ENCODE measurements at places on chromosomes 6 and 20.

- DNase-seq, result no peak
Measured at GRCh38 chr6:52516269-52516668, 60.6 kb downstream of the TRAM2 start.

DNA sequence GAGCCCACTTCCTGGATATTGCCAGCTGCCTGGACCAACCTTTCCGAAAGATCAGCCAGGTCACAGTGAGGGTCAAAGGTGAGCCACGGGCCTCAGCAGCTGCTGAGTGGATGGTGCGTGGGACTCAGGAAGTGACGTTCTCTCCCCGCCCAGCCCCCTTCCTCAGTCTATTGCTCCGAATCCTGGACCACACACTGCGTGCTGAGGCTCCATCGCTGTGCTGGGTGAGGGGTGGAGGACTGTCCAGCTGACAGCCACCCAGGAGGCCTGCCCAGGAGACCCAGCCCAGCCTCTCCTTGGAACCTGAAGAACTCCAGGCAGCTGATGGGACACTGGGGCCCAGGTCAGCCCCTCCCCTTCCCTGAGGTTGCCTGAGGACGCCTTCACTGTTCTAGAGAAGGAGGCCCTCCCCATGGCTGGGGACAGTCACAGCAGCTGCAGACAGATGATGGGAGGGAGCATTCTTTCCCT lies 94.4 kb upstream of the CD93 start:
- DNase-seq, result no peak

DNA sequence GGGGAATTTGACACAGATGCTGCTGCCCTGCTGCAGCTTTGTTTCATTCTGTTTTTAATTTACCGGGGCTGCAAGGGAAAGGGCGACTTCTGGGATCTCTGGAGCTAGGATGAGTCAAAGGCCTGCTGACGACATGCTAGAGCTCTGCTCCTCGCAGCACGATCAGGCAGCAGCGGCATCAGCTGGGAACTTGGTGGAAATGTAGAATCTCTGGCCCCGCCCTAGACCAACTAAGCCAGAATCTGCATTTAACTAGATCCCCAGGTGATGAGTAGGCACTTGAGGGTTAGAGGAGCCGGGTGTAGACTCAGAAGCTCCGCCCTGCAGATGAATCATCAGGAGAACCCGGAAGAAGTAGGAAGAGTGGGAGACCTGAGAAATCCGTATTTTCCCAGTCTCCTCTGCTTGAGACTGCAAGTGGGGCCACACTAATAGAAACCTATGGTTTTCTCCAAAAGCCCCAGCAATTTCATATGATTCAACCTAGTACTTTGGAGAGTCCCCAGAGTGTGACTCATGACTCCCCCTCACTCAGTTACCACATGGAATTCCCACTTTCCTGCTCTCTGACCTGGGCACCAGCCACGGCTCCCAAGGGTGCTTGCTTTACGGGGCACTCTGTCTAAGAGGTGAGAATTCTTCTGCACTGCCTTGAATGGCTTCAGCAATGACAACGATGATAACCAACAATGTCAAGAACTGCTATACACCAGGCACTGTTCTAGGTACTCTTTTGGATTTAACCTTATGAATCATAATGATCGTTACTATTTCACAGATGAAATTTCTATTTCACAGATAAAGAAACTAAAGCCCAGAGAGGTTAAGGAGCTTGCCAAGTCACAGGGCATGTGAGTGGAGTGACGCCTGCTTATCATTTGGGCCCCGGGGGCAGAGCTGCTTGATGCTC lies 18.1 kb downstream of the TUBB2B start:
- DNase-seq, result peak; percentile 53

- no peak for DNase-seq
Measured at GRCh38 chr20:35077341-35077740, 15.3 kb downstream of the TRPC4AP start.

- DNase-seq, result no peak
Measured at GRCh38 chr6:153092082-153093013, 38.7 kb downstream of the RGS17 start.

GRCh38 chr6:22575190-22575589 lies 5.8 kb downstream of the HDGFL1 start:
- no peak for DNase-seq

DNA sequence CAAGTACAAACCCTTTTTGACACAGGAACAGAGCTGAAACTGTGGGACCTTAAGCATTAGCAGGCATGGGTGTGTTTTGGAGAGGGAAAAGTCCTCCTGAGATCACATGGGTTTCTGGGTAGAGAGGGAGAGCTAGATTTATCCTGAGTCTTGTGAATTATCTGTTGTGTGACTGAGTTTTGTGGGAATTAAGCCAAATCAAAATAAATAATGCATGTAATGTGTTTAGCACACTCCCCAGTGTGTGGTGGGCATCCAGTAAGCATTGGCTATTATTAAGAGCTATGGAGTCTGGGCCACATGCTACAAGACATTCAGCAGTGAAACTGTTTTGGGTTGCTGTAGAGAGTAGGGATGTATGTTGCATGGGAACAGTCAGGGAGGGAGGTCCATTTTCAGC lies 75.3 kb upstream of the JAG1 start:
- DNase-seq, result no peak

GRCh38 chr6:162864911-162865310 lies 137.1 kb downstream of the PACRG start:
- no peak for DNase-seq

GRCh38 chr20:35344354-35344837 lies 52.2 kb upstream of the FAM83C start:
- no peak for DNase-seq

GRCh38 chr6:111258615-111259088 lies 171.3 kb downstream of the SLC16A10 start:
- DNase-seq, result no peak

- no peak for DNase-seq
Measured at GRCh38 chr6:35984701-35985100, 39.7 kb downstream of the SLC26A8 start.

- DNase-seq, result no peak
Measured at GRCh38 chr6:12661432-12662089, 55.0 kb upstream of the PHACTR1 start.

- DNase-seq, result no peak
Measured at GRCh38 chr6:54094293-54094692, 16.9 kb upstream of the MLIP start.

DNA sequence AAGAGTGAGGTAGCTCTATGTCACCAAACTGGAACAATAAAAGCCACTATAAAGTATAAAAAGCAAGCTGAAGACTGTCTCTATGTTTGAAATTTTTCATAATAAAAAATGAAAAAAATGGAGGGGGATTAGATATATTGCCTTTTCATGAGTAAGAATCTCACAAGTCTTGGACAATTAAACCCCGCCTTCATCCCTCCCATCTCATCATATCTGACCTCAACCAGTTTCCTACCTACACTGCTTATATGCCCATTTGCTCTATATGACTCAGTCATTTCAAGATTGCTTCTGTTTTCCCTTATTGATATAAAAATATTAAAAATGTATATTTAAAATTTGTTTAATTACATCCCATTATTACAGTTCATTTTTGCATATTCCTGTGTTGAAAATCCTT lies 2.9 kb upstream of the TRIM39 start:
- DNase-seq, result no peak

GRCh38 chr6:29926413-29927274 lies 15.7 kb upstream of the HLA-A start:
- peak; percentile 81 for DNase-seq

DNA sequence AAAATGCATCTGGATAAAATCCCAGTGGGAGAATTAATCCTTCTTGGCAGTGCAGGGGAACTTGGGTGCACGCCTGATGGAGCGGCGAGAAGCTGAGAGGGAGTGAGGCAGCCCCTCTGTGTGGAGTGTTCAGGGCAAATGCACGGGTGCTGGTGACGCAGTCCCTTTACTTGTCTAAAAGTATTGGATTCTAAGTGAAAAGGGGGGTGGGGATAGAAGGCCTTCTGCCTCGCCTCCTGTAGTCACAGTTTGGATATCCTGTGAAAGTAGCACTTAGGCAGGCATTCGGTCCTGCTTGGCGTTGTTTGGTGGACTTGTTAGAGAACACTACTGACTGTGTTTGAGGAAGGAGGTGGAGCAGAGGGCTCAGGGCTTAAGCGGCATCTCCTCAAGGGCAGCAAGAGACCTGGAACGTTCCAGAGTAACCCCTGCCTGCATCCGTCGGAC lies 39.3 kb downstream of the PHACTR3 start:
- no peak for DNase-seq

GRCh38 chr6:11460001-11460668 lies 77.4 kb upstream of the TMEM170B start:
- DNase-seq, result no peak

DNA sequence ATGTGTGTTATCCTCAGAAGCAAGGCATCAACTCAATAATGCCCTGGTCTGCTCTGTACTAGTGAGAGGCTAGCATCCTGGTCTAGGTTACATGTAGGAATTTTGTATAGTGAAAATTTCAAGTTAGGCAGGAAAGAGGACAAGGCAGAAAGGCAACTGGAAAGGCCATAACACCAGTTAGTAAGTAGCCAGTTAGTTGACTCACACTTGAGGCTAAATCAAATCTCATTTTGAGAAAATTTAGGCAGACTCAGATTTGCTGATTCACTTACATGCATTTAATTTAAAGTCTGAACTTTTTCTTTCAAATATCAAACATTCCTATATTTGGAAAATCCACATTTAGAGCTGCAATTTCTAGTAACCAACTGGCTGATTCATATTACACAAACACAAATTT lies 184.5 kb upstream of the TCF21 start:
- no peak for DNase-seq

DNA sequence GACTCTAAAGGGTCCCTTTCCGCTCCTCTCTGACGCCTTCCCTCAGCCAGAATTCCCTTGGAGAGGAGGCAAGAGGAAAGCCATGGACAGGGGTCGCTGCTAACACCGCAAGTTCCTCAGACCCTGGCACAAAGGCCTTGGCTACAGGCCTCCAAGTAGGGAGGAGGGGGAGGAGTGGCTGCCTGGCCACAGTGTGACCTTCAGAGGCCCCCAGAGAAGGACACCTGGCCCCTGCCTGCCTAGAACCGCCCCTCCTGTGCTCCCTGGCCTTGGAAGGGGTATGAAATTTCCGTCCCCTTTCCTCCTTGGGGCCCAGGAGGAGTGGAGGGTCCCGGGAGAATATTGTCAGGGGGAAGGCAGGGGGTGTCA lies 2.7 kb downstream of the VEGFA start:
- no peak for DNase-seq

- DNase-seq, result no peak
Measured at GRCh38 chr20:49647550-49647949, 66.1 kb downstream of the B4GALT5 start.

GRCh38 chr6:113818578-113818977 lies 38.6 kb upstream of the MARCKS start:
- no peak for DNase-seq

- no peak for DNase-seq
Measured at GRCh38 chr6:101845172-101845571, 451.7 kb downstream of the GRIK2 start.

- no peak for DNase-seq
Measured at GRCh38 chr6:34350137-34350933, 42.1 kb downstream of the NUDT3 start.

DNA sequence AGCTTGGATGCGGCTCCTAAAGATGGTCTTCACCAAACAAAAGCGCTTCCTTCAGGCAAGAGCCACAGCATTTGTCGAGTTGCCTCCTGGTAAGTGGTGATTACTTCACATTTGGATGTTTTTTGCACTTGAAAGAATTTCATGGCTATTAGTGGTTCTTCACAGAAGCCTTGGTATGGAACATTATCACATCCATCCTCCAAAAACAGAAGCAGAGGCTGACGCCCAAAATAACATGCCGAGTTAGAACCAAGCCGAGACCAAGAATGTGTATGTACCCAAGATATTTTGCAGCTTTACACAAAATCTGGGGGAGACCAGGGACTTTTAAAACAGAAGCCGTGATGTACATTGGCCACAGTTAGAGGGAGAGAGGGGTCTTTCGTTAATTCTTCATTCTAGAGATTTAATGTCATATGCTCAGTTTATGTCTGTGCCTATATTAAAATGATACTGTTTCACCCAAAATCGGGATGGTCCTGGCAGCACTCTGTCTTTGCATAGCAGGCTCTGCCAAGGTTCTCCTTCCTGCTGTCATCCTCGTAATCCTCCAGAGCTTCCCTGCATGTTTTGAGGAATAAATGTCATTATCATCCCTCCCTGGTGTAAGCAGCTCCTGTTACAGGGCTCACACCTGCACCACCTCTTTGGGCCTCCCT lies 109.3 kb downstream of the TMEM242 start:
- no peak for DNase-seq

DNA sequence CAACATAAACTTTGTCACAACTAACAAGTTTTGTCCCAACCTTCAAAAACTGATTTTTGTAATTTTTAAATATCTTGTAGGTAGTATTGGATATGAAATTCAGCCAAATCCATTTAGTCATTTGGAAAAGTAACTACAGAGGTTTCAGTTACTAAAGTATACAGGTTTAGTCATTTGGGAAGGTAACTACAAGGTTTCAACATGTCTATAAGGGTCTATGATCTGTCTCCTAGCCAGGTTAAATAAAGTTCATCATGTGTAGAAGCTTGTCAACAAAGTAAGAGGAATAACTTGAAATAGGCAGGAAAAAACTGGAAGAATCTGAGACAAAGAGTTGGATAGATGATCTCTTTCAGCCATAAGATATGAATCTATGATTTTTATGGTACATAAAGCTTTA lies 229.8 kb downstream of the COL12A1 start:
- no peak for DNase-seq

GRCh38 chr20:47529840-47530239 lies 28.2 kb downstream of the NCOA3 start:
- no peak for DNase-seq

GRCh38 chr6:169592558-169592957 lies 109.3 kb downstream of the WDR27 start:
- DNase-seq, result no peak

DNA sequence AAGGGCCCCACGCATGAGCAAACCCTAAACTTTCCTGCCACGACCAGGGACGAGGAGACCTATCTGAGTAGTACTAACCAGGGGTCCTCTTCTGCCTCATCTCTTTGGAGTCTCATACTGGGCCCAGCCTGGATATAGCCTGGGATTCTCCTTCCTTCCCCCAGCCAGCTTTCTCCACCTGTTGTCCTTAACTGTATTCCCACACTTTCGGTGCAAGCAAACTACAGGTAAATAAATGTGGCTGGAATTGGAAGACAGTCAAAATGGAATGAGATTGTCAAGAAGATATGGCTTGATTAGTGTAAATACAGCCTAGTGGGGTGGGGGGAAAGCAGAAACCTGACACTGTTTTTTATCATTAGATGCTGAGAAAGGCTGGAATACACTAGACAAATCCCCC lies 23.5 kb upstream of the LY86 start:
- DNase-seq, result no peak

- no peak for DNase-seq
Measured at GRCh38 chr6:144215402-144215931, 65.2 kb downstream of the STX11 start.

- no peak for DNase-seq
Measured at GRCh38 chr6:4961322-4962168, 42.3 kb downstream of the RPP40 start.
